ENCODE measurements at places on chromosomes 2 and 18.
A peak's percentile ranks its signal among the peaks of the same experiment; 100 is the strongest.

GRCh38 chr2:209253544-209253943 lies 170.3 kb upstream of the MAP2 start:
- DNase-seq = no peak

- no peak for DNase-seq
These were observed 21.1 kb downstream of the ARHGAP15 start for GRCh38 chr2:143150287-143150686.

GRCh38 chr2:43367012-43367782 lies 140.8 kb upstream of the ZFP36L2 start:
- no peak for DNase-seq

DNA sequence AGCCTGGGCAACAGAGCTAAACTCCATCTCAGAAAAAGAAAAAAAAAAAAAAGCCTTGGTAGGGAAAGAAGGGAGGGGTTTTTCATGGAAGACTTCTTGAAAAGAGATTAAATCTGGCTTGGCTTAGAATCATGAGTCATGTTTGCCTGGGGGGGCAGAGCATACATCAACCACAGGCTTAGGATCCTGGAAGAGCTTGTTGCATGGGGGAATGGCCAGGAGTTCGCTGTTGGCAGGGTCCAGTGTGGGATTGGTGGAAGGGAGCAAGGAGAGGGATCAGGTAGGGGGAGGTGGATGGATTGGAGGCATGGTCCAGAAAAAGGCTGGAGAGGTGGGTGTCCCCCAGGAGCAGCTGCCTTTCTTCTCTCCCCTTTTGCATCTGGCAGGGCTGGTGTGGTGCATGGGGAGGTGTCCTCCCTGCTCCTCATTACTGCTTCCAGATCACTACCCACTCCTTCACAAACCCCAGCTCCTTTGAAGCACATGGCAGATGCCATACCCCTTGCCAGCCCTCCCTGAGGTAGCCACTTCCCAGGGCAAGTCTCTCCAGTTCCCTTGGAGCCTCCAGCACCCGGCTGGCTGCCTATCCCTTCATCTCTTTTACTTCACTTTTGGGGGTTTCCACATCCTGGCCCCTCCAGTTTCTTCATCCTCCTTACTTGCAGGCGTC lies 2.5 kb downstream of the ARMC9 start:
- peak; percentile 54 for DNase-seq

DNA sequence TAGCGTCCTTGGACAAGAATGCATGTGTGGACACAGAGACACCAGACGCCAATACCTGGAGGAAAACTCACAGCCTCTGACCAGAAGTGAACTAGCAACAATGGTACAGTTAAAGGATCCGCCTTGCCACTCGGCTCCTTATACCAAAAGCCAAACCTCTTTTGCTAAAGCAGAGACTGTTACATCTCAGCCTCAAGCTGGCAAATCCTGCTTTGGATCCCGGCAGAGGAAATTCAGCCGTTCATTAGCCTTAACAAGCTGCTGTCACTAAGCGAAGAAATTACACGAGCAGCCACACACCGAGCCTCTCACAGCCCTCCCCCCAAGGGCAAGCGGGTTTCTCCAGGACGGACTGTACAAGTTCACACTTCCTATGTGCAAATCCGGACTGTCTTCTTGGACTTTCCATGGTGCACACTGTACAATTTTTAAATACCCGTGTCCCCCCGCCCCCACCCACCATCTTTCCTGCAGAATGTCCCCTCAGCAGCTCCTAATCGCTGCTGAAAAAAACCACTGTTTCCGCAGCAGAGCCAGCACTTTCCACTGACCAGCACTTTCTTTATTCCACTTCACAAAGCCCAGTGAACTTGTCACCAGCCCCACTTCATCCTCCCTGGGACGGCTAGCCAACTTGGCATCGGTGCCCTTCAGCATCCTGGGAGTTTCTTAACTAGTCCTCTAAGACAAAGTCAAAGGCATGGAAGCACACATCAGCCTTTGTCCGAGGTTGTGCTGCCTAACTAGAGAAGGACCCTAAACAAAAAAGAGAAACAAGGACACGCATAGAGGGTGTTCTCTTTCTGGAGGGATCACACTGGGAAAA lies 1.5 kb downstream of the KLF7 start:
- peak; percentile 86 for DNase-seq

DNA sequence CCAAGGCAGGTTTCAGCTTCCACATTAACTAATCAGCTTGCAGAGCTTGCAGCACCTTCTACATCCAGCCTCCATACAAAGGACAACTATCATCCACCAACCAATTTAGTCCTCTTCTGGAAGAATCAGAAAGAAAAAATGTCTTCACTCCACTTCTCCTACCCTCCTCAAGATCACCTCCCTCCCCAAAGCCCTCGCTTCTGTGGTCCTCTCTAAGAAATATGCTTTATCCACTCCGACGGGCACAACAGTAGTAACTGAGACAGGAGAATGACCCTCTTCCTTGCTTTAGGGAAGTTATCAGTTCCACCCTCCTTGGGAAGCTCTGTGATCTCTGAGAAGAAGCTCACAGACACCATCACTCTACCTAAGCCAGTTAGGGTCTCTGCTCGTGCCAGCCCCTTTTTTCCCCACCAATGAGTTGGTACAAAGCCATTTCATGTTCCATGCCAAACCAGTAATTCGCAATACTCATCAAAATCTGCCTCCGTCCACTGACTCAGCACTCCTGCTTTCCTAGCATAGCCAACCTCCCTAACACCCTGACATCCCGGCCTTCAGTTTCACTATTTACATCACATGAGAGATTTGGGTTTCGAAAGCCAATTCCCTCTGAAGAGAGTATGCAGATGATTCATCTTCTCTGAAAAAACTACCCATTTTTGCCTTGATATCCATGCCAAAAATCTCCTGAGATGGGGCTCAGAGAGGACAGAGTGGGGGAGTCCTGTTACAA lies 114.1 kb upstream of the PKDCC start:
- no peak for DNase-seq

DNA sequence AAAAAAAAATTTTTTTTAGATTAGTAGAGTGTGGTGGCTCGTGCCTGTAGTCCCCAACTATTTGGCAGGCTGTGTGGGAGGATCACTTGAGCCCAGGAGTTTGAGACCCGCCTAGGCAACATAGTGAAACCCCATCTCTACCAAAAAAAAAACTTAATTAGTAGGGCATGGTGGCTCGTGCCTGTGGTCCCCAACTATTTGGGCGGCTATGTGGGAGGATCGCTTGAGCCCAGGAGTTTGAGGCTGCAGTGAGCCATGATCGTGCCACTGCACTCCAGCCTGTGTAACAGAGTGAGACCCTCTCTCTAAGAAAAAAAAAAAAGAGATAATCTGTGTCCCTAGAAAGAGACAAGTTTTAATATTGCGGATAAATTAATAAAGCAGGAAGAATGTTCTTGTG lies 8.8 kb downstream of the GPR55 start:
- peak; percentile 28 for DNase-seq

DNA sequence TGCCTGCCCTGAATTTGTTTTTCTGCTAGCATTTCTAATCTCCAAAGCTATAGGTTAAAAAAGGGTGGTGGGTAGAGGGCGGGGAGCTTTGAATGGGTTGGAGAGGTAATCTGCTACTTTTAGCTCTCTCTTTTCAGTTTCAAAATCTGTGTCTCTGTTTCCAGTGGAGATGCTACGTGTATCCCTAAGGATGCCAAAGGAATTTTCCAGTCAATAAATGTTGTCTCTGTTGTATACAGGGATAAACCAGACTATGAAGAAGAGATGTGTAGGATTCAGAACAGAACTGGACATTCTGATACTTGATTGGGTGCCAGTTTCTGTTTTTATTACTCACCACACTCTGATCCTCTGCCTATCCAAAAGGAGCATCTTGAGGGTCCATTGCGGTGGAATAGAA lies 50.1 kb downstream of the TMEM178A start:
- no peak for DNase-seq

DNA sequence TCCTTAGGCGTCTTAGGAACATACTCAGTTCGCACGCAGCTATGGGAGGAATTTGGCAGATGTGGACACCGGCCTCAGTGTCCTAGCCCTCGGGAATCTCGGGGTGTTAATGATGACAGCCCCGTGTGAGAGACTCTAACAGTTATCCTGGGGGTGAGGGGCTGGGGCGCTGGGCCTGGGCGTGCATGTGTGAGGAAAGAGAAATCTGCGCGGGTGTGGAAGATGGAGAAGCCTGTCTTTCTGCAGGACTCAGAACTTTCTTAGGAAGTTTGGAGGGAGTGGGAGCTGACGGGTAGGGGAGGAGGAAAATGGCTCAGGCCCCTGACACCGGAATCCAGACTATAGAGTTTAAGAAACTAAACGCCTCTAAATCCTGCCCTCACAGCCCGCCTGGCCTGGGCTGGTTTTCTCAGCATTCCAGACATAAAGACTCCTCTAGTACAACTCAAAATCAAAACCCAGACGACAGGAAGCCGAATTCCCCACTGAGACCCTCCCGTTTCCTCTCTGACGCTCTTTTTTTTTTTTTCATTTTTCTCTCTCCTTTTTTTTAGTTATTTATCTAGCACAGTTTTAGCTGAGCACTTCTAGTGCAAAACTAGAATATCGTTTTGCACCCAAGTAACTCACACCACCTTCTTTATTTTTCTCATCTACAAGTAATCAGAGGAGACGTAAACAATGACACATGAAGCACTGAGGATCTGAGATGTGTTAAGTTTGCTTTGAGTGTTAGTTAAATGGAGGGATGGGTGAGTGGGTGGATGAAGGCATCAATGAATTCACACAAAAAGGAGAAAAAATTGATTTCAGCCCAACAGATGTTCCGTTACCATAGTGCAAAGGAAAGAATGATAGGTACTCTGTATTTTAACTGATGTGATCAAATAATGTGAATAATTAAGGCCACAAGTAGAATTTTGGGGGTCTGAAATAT lies 1.2 kb upstream of the HAAO start:
- no peak for DNase-seq

Measured in suprapubic skin (tissue), 4 donors.